ENCODE measurements at places on chromosomes 12 and 14.
A peak's percentile ranks its signal among the peaks of the same experiment; 100 is the strongest.

DNA sequence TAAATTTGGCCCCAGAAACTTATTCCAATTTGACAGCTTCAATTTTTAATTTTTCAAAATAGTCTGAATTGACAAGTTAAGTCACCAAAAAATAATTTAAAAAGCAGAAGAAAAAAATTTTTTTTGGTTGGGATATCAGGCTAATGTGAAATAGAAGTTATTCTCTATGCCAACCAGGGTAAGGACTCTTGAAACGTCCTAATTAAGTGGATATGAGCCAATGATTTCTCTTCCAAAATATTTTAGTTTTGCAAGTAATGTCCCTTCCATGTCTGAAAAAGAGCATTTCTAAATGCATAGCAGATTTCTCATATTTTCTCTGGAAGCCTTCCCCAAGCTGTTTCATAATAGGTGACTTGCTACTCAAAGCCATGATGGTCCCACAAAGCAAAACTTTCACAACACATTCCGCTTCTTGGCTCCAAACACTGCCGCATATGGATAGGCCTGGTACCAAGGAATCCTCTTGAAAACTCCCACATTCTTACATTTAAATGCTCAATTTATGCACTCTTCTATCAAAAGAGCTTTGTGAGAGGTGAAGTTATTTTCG is 65.1 kb downstream of the SIX6 start:
- no peak for DNase-seq

GRCh38 chr12:106645074-106645421 is 62.2 kb downstream of the RFX4 start:
- no peak for DNase-seq

DNA sequence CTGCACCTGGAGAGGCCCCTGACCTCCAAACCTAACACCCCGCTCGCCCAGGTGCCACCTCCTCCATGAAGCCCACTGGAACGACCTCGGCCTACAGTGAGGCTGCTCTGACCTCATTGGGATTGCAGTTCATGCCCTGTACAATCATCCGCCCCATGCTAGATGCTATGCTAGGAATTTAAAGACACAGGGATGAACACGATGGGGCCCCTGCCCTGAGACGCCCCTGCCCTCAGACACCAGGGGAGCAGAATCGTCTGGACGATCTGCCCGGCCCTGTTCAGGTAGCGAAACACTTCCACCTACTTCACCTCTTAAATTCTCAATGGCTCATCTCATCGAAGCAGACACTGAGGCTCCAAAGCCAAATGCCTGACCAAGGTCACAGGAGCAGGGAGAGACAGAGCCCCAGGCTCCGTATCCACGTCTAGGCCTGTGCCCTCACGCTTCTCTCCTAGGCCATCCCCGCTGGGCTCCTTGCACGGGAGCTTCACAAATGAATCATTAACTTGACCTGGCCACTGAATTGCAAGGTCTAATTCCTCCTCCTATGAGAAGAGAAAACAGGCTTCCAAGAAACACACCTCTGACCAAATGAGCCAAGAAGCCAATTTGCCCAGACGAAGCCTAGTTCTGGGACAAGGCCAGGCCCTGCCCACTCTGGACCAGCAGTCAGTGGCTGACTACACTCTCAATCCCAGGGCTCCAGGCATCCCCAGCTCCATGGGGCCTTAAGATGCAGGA is 35.2 kb downstream of the SCARB1 start:
- DNase-seq = no peak

DNA sequence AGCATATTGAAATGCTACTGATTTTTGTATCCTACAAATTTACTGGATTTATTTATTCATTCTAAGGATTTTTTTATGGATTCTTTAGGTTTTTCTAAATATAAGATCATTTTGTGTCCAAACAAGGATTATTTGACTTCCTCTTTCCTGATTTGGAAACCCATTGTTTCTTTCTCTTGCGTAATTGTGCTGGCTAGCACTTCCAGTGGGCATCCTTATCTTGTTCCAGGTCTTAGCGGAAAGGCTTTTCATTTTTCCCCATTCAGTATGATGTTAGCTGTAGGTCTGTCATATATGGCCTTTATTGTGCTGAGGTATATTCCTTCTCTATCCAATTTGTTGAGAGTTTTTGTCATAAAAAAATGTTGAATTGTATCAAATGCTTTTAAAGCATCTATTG is 57.2 kb upstream of the RHOJ start:
- no peak for DNase-seq

DNA sequence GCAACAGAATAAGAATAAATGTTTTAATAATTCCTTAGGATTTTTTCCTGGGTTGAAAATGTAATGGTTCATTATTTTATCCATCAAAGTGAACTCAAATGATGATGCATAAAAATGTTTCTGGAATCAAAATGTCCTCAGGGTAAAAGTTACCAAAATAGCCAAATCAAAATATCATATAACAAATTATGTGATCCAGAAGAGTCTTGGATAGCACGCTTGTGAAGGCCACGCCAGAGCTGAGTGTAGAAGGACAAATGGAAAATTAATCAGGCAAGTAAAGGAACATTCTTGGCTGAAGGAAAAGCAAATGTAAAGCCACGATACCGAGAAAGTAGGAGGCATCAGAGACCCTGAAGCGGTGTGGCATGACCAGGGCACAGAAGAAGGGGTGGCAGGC is 169.2 kb downstream of the CAPZA3 start:
- no peak for DNase-seq

DNA sequence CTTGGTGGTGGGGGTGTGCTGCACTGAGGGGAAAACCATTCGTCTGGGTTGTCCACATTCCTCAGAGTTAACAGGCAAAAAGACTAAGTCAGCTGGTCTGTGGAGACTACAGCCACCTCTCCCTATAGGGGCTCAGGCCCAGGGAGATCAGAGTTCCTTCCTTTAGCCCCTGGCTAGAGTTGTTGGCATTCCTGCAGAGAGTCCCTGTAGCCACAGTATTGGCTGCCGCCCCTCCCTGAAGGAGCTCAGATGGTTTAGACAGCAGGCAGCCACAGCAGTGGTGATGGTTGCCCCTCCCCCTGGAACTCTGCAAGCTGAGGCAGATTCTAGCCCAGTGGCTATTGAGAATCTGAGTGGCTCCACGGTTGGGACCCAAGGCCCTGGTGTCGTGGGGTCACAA is 1072.5 kb upstream of the ATXN7L3B start:
- DNase-seq = no peak

DNA sequence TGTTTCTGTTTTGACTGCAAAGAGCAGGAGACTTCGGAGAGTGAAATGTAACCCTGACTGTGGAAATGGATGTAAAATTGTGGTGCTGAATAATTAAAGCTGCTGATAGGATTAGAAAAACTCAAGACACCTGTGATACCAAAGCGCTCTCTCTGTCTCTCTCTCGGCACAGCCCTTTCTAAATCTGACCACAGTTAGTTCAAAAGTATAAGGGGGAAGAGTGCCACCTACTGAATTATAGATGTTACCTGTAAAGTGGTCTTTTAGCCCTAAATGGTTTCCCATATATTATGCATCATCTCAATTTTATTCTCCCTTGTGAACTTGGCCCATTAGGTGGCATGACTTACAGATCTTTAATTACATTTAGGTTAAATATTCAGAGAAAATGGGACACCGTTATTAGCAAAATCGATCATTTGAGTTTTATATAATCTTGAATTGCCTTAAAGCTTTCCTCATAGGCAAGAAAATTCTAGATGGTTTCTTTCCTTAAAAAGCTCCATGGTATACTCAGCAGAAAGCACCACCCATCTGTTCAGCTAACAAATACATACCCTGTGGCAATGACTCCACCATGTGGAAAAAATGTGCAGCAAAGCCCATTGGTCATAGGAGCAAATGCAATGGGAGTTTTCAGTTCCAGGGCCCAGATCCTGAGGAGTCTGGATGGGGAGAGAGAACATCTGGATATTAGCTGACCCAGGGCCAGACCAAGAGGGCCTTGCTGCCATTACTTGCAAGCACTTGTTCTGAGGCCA is 18.1 kb downstream of the RFC5 start:
- DNase-seq = no peak

DNA sequence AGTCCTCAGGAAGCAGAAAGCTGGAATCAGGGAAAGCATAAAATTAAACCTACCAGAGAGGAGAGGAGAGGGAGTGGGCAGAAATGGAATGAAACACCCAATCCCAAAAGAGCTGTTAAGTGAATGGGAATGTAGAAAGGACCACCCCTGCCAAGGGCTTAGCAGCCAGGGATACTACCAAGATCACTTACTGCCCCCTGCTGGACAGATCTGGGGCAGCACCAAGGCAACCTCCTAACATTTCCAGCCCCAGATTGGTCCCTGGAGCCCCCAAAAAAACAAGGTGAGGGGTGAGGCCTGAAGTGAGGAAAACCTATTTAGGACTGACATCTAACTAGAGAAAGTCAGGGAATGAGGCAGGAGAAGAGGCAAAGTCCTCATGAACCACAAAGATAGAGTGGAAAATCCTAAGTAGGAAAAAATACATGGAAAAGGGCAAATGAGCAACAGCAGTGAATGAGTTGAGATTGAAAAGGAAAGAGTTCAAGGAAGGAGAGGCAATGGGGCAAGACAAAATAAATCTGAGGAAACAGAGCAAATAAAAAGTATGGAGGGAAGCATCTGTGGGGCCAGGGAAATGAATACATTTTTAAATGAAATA is 11.2 kb upstream of the FKBP11 start:
- peak; percentile 70 for DNase-seq

DNA sequence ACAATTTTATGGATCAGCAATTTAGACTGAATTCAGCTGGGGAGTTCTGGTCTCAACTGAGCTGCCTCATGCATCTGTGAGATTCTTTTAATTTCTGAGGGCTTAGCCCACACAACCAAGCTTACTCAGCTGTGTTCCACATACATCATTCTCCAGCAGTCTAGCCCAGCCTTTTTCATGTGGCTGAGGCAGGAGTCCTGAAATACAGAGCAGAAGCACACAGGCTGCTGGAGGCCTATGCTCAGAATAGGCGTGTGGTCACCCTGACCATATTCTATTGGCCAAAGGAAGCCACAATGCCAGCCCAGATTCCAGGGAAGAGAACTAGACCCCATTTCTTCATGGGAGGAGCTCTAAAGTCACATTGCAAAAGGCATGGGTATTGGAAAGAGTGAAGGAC is 72.3 kb upstream of the DHRS4 start:
- DNase-seq = no peak

- DNase-seq = no peak
Measured at GRCh38 chr12:66573605-66574004, 105.3 kb downstream of the GRIP1 start.

DNA sequence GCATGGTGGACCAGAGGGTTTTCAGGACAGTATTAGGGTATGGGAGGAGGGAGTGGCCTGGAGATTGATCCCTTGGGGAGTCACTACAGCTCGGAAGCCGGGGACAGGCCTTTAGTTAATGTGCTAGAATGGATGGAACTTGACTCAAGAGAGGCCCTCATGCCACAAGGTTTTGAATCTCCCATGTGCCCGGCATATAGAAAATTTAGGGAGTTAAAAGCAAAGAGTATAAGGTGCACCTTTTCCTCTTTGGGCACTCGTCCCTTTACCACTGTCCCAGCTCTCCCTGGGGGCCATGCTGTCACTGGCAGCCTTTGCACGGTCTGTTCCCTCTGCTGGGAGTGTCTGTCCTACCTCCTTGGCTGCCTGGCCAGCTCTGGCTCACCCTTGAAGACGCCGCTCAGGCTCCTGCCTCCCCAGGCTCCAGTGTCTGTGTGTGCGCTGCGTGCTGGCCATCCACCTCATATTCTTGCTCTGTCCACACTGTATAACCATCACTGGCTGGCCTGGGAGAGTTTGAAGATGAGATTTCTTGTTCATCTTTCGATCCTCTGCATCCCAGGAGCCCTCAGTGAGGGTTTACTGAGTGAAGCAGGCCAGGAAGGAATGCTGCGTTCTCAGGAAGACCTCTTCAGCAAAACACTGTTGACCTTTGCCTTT is 161.3 kb downstream of the ZFP36L1 start:
- DNase-seq = no peak

DNA sequence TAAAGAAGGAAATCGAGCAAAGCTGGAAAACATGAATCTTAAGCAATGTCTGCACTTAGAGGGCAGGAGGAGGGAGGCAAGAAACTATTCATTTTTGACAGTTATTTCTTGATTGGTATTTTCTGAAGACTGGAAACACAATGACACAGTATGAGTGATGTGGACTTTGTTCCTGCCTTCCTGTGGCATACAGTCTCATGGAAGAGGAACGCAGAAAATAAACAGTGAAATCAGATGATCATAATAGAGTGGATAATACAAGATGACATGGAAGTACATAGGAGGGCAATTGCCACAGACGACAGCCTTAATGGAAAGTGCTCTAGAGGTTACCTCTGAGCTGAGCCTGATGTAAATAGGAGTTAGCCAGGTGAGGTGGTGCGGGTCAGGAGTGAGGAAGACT is 140.4 kb upstream of the MAX start:
- DNase-seq = no peak

DNA sequence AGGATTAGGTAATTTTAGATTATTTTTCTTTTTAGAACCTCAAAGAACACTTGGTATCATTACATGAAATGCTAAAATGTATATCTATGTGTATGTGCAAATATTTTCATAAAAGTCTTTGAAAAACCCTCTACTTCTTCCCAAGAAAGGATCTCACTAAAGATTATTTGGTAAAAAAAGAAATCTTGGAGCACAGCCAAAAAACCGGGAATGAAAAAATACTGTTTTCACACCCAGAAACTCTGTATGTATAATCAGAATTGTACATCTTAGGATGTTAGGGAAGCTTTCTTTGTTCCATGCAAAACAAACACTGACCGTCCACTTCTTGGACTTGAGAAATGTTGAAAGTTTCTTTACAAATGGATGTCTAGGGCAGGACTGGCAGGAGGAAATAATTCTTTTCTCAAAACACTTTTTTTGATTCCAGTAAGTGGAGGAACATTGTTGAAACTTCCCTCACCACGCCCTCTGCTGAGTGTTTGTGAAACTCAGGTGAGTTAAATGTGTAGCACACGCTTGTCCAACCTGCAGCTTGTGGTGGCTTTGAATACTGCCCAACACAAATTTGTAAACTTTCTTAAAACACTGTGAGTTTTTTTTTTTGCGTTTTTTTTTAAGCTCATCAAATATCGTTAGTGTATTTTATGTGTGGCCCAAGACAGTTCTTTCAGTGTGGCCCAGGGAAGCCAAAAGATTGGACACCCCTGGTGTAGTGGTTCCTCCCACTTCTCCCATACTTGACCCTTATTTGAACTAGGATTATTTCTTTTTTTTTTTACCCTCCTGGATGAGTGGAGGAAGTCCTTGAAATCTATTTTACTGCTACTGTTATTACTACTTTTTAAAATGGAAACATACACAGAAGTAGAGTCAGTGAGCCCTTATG is 26.6 kb downstream of the FBXO34 start:
- no peak for DNase-seq

GRCh38 chr12:56905852-56906251 is 28.4 kb downstream of the SDR9C7 start:
- DNase-seq = no peak

- no peak for DNase-seq
Measured at GRCh38 chr12:11768233-11768965, 118.9 kb downstream of the ETV6 start.

- no peak for DNase-seq
Measured at GRCh38 chr12:19518209-19518608, 78.9 kb downstream of the AEBP2 start.

- no peak for DNase-seq
Measured at GRCh38 chr12:752695-753610, 574 bp downstream of the WNK1 start.

All from activated CD8-positive, alpha-beta memory T cell treated with anti-CD3 and anti-CD28 coated beads for 1 hour (primary cell).